NCI-H460 (cell line): ENCODE measurements at places on chromosomes 12 and 14.

GRCh38 chr12:6145564-6145963 is 21.1 kb upstream of the VWF start:
- DNase-seq = no peak

DNA sequence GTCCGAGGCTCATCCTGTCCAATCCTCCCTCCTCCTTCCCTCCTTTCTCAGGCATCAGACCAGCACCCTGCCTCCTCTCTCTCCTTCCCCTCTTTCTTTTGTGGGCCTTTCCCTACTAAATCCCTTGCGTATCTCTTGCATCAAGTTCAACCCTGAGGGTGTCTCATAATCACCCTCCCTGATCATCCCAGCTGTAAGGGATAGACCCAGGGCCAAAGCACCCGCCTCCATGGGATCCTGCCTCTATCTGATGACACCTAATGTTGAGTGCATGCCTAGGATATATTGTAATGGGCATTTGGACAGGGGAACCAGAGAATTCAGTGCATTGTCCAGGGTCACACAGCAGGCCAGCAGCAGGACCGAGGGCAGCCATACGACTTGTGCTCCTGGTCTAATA is 84.9 kb downstream of the PHETA1 start:
- no peak for DNase-seq

- DNase-seq = no peak
Observed at GRCh38 chr14:101374373-101375338, 186.6 kb upstream of the DIO3 start.

GRCh38 chr12:10716704-10717315 is 6.3 kb downstream of the YBX3 start:
- peak; percentile 40 for DNase-seq

GRCh38 chr14:87050421-87050820 is 942.6 kb downstream of the GALC start:
- no peak for DNase-seq

- no peak for DNase-seq
Observed at GRCh38 chr14:93346926-93347721, at the start of gene COX8C. Gene COX8C, plus strand, starts transcription at chr14:93347182. Its CDS starts 87 bp downstream, at chr14:93347269.

GRCh38 chr12:88367231-88367630 is 213.0 kb downstream of the KITLG start:
- no peak for DNase-seq

GRCh38 chr12:21026302-21026701 is 104.7 kb upstream of the SLCO1B1 start:
- no peak for DNase-seq

GRCh38 chr14:88191605-88192004 is 131.5 kb downstream of the KCNK10 start:
- DNase-seq = no peak

- DNase-seq = no peak
Observed at GRCh38 chr12:107007411-107007810, 20.5 kb upstream of the MTERF2 start.

- no peak for DNase-seq
Observed at GRCh38 chr12:91563011-91563765, 380.6 kb upstream of the DCN start.
